ENCODE measurements at places on chromosomes 7 and 10.

- DNase-seq = no peak
These were observed 765.0 kb downstream of the INHBA start for GRCh38 chr7:40937879-40938278.

DNA sequence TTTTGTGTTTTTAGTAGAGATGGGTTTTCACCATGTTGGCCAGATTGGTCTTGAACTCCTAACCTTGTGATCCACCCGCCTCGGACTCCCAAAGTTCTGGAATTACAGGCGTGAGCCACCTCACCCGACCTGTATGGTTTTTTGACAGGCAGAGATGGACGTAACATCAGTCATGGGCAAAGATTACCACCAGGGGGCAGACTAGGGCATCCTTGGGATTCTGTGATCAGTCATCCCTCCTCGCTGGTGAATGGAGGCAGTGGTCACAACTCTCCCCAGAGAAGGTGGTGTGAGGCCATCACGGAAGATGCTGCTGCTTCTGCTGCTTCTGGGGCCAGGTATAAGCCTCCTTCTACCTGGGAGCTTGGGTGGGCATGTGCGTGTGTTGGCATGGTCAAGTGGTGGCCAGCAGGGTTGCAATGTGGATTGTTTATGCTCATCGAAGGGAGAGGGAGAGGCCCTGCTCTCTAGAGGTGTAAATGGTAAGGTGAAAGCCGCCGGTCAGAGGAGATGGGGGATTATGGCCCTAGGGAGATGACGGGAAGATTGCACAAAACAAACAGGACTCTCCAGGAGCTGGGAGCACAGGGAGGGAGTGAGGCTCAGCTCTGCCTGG, 122.7 kb upstream of the PRSS1 start:
- peak; percentile 68 for DNase-seq

DNA sequence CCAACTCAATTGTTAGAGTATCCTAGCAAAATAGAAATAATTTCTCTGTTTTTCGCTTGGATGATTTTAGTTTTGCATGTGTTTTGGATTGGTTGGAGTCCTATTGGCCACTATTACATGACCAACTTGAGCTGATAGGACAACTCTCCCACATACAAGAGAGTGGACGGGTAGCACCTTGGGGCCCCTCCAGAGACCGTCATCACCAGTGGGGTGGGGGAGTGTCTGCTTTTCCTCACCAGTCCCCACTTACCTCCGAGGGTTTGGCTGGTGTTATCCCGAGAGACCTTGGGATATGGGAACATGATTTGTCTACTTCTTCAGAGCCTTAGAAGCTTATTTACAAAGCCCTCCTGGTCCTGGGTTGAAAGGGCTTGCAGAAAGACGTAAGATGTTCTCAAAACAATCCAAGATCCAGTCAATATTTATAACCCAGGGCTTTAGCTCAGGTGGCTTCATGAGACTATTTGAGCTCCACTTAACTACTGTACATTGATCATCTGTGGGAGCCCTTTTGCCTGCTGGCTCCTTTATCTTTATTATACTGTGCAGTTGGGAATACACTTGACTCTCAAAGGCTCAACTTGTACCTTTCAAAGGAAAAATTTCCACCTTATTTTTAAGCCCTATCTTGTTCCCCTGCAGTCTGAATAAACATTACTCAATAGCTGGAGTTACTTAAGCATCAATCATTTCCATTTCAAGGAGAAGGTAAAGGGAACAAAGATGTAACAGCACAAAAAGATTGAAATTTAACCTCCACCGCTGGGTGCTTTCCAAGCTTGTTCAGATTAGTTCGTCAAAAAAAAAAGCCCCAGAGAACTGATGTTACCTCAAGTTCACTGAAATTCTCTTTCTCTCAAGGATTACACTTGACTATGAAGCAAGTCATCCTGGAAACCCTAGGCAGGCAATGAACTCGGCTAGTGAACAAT, 119.7 kb downstream of the WDR11 start:
- no peak for DNase-seq

GRCh38 chr7:75909521-75910132, 5.3 kb upstream of the POR start:
- no peak for DNase-seq

DNA sequence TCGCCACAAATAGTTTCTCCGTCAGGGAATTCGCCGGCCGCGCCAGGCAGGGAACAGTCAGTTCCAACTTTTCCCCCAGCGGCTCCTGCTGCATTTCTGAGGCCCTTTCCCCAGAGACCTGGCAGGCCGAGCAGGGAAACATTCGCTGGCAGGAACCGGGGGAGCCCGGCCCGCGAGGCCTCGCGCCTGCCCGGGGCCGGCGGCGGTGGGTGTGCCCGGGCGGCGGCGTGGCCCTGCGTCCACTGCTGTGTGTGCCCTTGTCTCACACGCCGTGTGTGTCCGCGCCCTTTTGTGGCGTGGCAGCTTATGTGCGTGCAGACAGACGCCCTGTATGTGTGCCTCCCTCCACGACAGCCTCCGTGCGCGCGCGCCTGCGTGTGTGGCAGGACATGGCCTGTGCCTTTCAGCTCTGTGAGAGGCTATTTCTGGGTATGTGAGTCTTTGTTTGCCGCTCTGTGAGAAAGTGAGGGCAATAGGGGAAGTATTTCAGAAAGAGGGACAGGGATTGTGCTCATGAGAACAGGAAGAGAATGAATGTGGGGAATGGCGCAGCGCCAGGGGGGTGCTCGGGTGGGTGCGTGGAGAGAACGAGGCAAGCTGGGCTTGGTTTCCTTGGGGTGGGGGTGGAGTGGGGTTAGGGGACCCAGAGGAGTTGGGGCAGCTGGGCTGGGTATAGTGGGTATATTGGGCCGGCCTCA, 689 bp upstream of the SMARCD3 start:
- DNase-seq = no peak

DNA sequence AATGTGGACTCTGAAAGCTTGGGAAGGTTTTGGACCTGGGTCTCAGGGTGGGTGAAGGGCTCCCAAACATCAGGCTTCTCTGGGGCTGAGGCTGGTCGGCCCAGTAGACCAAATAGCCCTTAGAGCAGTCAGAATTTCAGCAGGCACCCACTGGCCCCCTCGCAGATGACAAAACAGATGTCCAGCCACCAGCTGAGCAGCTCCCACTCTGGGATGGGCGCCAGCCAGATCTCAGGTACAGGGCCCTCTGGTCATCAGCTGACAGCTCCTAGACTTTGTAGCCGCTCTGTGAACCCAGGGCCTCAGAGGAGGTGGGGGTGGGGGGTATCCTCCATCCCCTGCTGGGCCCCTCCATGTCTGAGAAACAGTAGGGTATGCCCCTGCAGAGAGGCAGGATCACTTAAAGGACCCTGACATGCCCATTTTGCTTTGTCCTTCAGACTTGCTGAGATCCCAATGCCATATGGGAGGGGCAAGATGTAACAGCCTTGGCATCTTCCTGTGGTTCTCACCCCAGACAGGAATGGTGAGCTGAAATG, 26.5 kb downstream of the HSPA12A start:
- DNase-seq = no peak

- DNase-seq = no peak
These were observed 214.9 kb downstream of the KCNMA1 start for GRCh38 chr10:77422491-77423338.

- no peak for DNase-seq
These were observed 81.8 kb downstream of the ADRA2A start for GRCh38 chr10:111158595-111158994.

- no peak for DNase-seq
These were observed 113.7 kb upstream of the ANKRD1 start for GRCh38 chr10:91034494-91035159.

- no peak for DNase-seq
These were observed 29.7 kb upstream of the SEC61G start for GRCh38 chr7:54788664-54789063.

- DNase-seq = no peak
These were observed 28.4 kb upstream of the ANLN start for GRCh38 chr7:36361227-36361626.

DNA sequence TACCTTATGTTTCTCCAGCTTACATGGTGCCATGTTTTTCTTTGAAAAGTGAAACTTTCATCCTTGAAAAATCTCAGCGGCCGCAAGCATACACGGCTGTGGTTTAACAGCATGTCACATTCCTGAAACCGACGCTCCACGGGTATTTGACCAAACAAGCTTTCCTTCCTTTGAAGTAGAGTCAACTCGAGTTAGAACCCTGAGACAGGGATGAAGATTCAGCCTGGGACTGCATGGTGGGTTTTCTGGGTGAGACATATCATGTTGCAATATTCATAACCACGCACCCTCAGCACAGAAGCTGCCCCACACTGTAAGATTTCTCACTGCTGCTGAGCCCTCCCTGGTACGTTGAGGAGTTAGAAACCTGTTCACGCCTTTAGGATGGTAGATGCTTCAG, 8.1 kb downstream of the CYP26A1 start:
- DNase-seq = no peak

GRCh38 chr10:114283535-114284234, 44.6 kb downstream of the VWA2 start:
- no peak for DNase-seq

DNA sequence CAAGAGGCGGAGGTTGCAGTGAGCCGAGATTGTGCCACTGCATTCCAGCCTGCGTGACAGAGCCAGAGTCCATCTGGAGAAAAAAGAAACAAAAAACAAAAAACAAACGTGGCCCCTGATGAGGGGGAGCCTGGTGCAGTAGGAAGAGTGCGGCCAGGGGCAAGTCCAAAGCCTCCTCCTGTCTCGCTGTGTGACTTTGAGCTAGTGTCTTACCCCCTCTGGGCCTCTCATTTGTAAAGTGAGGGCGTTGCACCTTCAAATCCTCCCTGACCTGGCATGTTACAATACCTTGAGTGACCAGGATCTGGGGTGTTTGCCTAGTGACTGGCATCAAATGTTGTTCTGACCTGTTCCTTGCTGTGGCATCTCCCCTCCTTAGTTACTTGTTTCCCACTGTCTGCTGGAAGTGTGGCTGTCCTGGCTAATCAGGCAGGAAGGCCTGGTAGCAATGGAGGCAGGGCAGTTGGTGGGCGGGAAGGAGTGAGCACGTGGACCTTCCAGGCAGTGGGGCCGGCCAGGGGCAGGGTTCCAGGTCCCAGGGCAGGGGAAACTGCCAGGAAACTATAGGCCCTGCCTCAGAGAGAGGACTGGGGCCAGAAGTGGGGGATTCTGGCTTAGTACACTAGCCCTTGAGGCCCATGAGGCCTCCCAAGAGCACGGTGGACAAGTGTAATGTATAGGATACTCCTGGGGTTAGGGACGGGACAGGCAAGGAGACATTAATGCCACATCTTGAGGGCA, 24.5 kb upstream of the GOLGA7B start:
- DNase-seq = no peak

GRCh38 chr7:131196803-131197202, 130.9 kb upstream of the MKLN1 start:
- no peak for DNase-seq

- no peak for DNase-seq
These were observed 63.7 kb upstream of the LAMB4 start for GRCh38 chr7:108193594-108194498.

- no peak for DNase-seq
These were observed 104.8 kb downstream of the PPP1R3C start for GRCh38 chr10:91528080-91528479.

DNA sequence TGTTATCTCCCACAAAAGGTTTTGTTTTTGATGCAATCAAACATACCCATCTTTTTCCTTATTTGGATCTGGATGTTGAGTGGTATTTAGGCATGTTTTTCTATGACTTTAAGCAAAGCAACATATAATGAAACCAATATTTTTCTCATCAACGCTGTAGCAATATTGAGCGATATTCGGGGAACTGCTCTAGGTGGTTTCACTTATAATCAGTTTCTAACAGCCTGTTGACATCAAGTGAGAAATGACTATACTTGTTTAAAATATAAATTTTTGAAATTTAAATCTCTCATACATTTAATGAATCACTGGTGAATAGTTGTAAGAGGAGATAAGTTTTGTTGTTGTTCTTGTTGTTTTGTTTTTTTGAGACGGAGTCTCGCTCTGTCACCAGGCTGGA, 52.8 kb upstream of the CCAR1 start:
- no peak for DNase-seq

DNA sequence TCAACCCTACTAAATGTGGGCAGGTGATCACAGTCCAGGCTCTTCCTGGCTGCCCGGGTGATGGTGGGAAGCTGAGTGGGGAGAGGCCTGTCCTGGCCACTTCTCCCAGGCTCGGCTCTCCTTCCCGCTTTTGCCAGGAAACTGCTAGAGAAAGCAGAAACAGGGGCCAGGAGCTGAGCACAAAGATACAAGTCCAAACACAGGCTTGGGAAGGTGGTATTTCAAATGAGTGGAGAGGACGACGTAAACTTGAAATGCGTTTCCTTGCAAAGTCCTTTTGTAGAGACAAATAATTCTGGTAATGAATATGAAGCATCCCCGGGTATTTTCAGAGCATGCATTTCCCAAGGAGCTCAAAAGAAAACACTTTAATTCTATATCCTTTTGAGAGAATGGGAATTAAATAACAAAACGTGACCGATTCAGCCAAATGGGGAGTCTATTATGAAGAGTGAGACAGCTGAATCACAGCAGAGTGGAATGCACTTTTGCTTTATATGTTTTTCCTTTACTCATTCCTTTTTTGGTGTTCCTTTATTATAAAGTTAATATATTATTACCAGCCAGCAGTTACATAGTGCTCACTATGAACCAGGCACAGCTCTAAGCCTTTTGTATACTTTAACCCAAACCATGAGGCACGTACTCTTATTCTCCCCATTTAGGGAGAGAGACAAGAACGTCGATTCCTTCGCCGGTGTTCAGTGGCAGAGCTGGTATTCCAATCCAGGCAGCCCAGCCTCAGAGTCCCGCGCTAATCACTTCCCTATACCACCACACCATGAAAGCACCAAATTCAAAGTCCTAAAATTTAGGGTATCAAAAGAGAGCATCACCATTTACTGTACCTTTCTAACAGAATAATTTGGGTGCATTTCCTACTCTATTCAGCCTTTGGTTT, 218.2 kb upstream of the KLF14 start:
- DNase-seq = no peak

DNA sequence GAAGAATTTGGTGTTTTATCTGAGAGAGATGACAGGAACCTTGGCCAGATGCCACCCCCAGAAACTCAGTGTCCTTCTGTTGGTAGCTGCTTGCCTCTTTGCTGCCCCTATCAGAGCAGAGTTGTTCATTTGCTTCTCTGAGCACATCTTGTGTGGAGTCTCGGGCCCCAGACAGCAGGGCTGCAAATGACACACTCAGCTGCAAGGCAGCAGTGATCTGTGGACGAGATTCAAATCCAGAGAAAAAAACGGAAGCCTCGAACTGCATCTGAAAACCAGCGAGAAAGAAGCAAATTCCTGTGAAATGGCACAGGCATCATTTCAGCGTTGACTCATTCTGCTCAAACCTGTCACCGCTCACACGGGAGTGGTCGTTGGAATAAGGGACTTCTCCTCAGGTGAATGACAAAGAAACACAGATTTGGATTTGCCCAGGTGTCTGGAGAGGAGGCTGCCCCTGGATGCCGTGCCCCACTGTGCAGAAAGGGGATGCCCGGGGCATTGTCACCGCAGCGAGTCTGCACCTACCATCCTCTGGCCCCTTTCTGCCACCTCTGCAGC, 144.7 kb downstream of the PFKFB3 start:
- DNase-seq = peak; percentile 33

Measured in T-cell (primary cell).